ENCODE measurements at places on chromosomes 12 and 14.

- DNase-seq: no peak
These were observed 23.5 kb downstream of the CSRP2 start for GRCh38 chr12:76855271-76855670.

DNA sequence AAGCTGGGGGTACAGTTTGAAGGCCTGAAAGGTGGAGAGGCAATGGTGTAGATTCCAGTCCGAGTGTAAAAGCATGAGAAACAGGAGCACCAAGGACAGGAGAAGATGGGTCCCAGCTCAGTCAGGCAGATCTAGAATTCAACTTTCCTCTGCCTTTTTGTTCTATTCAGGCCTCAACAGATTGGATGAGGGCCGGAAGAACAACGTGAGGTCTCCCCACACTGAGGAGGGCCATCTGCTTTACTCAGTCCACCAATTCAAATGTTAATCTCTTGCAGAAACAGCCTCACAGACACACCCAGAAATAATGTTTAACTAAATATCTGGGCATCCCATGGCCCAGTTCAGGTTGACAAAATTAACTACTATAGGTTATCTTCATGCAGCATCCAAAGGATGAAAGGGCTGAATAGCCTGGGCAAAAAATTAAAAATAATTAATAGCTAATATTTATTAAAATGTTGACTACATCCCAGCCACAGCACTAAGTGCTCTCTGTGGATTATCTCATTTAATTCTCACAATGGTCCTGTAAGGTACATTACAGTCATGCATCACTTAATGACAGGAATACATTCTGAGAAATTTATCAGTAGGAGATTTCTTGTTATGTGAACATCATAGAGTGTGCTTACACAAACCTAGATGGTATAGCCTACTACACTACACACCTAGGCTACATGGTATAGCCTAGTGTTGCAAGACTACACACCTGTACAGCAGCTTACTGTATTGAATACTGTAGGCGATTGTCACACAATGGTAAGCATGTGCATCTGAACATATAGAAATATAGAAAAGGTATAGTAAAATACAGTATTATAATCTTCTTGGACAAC is 22.5 kb downstream of the BTG1 start:
- DNase-seq: no peak

- DNase-seq: no peak
These were observed 27.1 kb downstream of the DCP1B start for GRCh38 chr12:1977109-1977508.

GRCh38 chr12:110077800-110078199 is 29.5 kb upstream of the C12orf76 start:
- no peak for DNase-seq

DNA sequence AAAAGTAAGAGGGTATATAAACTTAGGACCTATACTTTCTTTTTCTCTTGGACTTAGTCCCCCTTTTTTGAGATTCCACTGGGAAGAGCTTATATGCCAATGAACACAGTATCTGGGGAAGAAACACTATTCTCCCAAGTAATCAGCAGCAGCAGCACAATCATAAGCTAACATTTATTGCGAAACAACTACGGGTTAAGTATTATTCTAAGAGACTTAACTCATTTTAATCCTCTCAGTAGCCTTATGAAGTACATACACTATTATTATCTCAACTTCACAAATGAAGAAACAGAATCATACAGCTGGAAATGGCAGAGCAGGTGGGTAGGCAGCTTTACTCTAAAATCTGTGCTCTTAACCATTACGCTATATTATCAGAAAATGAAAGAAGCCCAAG is 27.9 kb downstream of the BAZ2A start:
- no peak for DNase-seq

DNA sequence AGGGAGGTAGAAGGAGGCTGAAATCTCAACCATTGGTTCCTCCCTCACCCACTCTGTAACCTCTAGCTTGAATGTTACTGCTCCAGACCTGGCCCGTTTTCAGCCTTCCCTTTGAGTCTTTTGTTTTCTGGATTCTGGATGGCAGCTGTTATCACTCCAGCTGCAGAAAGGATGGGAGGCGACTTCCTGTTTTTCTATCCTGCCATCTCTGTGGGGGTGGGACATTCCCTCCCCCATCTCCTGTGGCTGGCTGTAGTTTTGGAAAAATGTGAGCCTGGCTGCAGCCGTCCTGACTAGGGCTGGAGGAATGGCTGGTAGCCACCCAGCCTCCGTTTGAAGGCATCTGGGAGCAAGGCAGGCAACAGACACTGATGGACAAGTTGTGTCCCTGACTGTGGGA is 2.9 kb upstream of the PPFIBP1 start:
- no peak for DNase-seq

GRCh38 chr14:29043737-29044136 is 277.1 kb downstream of the FOXG1 start:
- no peak for DNase-seq

Measured in stimulated activated CD4-positive, alpha-beta T cell treated with anti-CD3 and anti-CD28 coated beads, Interleukin-2, amount 100 ng/mL, for 24 hours (primary cell).